ENCODE measurements at places on chromosomes 2 and 18.

DNA sequence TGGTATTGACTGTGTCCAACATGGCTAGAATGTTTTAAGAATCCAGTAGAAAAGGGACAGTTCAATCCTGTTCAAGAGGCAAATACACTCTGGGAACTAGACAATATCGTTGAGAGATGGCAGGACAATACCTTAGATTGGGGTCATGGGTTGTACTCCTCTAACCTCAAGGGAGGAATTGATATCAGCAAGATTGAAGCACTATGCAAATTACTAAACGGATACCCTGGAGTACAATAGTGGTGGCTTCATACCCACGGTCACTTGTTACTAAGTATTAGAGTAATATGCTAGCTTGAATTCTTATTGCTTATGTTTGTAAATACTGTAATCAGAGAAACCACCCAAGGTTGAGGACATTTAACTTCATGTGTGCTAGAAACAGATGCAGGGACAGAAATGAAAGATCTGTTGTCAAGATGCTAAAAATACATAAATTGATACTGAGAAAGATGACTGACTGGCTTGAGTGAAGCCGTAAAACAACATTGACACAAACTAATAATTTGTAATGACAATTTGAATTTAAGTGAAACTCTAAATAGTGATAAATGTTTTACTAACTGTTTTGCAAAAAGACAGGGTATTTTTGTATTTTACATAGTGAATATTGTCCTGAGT is 73.3 kb downstream of the KCNJ3 start:
- DNase-seq, result no peak

DNA sequence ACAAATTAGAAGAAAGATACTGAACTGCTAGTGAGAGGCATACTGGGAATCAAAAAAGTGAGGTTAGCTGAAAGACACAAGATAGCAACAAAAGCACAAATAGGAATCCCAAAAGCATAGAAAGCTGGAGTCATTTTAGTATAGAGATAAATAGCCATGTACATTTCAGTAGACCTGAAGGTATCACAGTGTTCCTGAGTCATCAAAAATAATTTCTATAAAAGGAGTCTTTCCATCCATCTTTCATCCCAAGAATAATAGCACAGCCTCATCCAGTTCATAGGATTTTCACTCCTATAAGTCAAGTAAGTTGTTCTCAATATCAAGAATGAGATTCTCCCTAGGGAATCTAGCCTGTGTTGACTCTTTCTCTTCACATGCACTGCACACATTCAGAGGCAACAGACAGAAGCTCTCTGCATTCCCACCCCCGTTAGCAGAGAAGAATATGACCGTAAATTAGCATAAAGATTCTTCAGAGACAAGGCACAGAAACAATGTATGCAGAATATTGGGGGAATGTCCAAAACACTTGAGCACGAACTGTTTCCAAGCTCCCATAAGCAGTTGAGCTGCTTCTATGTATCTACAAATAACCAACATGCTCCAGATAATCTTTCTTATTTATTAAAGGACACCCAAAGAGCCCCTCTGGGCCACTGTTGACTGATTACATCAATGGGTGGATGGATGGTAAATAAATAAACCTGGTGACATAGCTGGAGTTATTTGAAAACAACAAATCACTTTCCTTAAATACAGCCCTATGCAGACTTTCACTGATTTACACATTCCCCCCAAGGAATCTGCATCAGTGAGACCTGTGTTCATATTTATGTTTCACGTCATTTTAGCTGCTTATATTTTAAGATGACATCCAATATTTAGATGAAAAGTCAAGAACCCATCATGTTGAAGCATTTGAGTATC is 174.5 kb upstream of the PKDCC start:
- DNase-seq, result no peak

DNA sequence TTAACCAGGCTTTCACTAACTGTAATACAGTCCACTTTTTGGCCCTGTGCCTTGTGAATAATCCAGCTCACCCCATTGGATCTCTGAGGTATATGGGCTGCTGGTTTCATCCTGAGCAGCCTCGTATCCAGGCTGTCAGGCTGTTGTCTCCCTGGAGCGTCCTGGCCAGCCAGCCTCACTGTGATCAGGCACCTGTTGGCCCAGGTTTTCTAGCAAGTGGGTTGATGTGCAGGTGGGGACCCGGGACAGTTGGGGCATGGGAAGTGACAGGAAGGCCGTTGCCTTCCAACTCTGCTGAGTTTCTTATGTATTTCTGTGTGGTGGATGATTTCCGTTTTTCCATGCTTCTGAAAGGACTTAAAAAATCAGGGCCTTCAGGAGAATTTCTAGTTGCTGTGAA is 132.4 kb downstream of the ACOXL start:
- no peak for DNase-seq

DNA sequence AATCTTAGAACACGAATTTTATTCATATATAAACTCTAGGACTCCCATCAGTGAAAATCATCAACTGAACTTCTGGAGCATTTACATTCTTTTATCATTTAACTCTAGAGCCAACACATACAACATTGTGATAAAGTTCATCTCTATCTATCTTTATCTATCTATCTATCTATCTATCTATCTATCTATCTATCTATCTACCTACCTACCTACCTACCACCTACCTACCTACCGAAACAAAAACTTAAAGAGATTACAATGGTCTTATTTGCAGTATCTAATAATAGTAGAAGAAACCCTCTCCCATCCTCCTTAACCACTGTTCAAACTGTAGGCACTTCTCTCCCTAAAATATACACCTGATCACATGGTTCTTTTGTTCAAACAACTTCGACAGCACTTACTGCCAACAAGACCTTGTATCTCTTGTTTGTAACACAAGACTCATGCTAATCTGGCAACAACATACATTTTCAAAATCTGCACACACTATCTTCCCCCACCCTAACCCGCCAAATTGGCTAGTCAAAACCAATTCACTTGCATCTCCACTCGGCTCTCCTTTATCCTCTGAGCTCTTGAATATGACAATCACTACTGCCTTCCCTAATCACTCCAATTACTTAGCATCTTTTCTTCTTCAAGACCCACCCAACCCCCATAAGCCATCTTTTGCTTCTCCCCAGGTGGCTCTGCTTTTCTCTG is 69.0 kb downstream of the GORASP2 start:
- DNase-seq, result no peak

DNA sequence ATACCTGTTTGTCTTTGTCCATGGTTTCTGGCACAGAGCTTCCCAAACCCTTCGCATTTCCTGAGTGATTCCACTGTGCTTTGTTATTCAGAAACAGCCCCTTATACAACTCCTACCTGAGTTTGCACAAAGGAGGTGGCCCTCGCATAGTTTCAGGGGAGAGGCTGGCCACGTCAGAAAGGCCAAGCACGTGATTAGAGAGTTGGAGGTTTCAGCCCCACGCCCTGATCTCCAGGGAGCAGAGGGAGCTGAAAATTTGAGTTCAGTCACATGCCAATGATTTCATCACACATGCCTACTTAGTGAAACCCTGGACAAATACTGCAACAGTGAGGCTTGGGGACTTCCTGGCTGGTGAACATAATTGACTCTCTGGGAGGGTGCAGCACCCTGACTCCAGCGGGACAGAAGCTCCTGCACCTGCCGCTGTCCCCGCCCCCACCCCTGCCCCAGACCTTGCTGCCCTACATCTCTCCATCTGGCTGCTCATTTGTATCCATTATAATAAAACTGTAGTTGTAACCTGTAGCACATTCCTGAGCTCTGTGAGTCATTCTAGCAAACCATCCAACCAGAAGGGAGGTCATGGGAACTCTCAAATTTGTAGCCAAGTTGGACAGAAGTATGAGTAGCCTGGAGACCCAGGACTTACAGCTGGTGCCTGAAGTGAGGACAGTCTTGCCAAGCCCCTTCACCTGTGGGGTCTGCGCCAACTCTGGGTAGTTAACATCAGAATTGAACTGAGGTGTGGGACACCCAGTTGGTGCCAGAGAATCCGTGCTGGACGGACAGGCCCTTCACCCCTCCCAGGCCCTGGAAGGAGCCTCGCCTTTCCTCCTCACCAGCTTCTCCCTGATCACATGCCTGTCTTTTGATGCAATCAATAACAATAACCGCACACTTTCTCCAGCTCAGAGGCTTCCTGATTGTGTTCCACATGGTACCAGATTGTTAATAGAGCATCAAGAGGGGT is 224.3 kb downstream of the ANAPC1 start:
- DNase-seq, result no peak

DNA sequence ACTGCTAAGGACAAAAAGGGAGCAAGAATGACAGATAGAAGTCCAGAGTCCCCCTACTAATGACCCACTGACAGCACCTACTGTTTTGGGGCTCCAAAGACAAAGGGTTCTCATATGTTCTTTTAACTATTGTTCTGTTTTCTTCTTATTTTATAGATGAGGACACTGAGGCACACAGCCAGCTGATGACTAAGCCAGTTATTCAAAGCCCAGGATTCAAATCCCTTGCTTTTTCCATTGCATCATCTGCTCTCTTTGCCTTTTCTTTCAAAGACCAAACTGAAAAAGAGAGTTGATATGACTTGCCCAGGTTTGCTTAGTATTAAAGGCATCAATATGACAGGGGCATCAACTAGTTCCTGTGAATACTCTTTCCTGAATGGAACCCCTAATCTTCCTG is 299.8 kb downstream of the LRATD1 start:
- no peak for DNase-seq

DNA sequence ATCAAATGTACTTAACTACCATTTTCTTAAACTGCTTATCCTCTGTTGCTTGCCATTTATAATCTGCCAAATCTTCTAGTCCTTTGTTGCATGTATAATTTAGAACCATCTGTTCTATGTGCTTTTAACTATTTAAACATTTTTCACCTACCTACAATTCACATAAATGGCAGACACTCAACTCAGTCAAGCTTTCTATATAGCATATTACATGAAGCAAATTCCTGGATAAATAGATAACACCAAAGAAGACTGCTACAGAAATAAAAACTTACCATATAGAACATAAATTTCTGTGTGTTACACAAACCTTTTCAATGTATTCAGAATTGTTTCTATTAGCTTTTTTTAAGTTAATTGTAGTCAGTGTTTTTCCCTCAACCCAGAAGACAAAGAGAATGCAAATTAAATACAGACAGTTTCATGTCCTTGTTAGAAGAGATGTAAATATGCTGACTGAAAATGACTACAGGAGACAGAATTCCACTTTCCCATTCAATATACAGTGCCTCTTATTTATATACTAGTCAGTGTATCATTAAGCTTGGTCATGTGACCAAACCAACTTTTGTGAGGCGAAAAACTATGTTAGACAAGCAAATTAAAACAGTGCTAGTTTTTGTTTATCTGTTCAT is 2.6 kb downstream of the BAZ2B start:
- DNase-seq, result no peak

- no peak for DNase-seq
Observed at GRCh38 chr2:157327200-157327599, 1.6 kb upstream of the ERMN start.

DNA sequence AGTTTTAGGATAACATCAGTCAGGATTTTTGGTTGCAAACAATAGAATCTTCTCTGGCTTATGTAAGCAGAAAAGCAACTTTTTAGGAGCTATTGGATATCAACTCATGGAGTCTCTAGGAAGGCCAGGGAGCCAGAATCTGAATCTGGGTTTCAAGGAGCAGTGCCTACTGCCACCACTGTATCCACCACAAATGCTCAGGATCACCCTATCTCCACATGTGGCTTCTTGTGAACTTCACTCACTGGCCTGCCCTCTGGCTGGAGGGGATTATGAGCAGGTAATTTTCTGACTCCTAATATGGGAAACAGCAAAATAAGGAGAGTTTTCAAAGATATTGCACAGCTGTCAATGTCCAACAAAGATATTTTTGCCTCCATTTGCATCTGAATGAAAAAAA is 142.9 kb downstream of the PKP4 start:
- no peak for DNase-seq

DNA sequence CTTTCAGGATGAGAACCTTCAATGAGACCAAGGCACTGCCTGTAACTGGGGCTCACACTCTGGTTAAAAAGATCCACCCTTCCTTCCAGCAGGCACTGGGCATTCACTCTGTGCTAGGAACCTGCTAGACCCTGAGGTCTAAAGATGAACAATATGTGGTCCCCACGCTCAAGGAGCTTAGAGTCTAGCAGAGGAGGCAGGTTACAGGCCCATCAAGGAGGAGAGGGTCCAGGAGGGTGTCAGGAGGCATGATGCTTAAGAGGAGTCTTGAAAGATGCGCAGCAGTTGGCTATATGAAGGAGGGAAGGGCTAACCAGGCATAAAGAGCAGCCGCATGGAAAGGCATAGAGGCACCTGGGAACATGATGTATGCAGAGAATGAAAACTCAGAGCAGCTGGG is 4.5 kb downstream of the ANKRD53 start:
- DNase-seq, result no peak

DNA sequence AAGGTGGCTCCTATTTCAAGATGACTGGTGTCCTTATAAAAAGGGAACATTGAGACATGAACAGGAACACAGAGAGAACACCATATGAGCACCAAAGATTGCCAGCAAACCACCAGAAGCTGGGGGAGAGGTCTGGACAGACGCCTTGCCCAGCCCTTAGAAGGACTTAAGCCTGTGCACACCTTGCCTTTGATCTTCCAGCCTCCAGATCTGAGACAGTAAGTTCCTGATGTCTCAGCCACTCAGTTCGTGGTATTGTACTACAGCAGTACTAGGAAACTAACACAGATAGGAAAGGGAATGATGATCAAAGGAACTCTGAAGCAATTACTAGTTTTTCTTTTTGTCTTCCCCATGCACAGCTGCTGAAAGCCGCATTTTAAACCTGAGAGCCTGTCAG is 137.3 kb upstream of the FHL2 start:
- DNase-seq, result no peak

DNA sequence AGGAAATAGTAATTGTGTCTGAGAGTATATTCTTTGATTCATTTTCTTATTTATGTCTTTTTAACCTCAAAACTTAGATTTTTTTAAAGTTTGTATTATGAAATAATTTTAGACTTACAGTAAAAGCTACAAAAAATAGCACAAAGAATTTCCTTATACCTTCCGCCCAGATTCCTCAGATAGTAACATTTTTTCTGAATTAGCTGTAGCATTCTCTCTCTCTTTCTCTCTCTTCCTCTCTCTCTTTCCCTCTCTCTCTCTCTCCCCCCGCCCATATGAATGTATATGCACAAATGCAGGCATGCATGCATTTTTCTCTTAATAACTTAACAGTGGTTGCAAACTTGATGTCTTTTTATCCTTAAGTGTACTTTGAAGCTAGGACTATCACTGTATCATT is 361.1 kb upstream of the NRP2 start:
- DNase-seq, result no peak

GRCh38 chr2:175834477-175834876 is 167.6 kb downstream of the LNPK start:
- DNase-seq, result no peak

Measured in thymus (tissue), 14 donors.